ENCODE measurements at places on chromosomes 6 and 20.

- DNase-seq: no peak
Measured at GRCh38 chr20:49674383-49675352, 39.0 kb downstream of the B4GALT5 start.

GRCh38 chr6:113967777-113968176 lies 3.2 kb downstream of the HDAC2 start:
- DNase-seq: no peak

DNA sequence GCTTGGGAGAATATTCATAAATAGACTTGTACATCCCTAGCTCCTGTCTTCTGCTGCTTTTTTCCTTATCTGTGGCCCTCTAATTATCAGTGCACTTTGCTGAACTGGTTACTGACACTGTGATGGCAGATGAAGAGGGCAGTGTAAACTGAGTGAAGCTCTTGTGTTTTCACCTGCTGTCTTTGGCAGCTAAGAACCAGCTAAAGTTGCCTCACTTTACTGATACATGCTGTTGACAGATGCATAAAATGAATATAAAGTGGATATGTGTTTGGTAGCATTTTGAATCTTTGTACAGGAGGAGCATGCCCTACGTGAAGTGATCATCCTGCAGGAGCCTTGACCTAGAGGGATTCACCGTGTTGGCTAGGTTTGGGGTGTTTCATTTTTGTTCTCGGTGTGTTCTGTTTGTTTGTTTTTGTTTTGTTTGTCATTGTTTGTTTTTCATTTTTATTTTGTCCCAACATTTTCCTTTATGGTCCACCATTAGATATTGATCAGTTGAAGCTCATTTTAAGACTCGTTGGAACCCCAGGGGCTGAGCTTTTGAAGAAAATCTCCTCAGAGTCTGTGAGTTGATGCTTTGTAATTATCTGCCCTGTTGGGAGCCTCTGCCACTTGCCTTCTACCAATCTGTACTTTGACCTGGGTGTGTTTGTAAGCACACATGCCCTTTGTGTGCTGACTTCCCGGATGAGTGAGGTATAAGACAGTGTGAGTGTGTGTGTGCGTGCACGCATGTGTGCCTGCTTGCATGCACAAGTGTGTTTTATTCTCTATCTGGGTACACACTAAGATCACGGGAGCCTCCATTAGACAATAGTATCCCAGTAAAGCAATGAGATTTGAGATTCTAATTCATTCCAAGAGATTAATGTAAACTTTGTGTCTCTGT lies 34.6 kb upstream of the MAPK13 start:
- no peak for DNase-seq

- DNase-seq: no peak
Measured at GRCh38 chr20:57476084-57476526, 48.8 kb downstream of the CTCFL start.

- no peak for DNase-seq
Measured at GRCh38 chr6:16240589-16241320, 2.4 kb downstream of the GMPR start.

- no peak for DNase-seq
Measured at GRCh38 chr6:127277878-127278843, 11.5 kb downstream of the RNF146 start.

- peak; percentile 41 for DNase-seq
Measured at GRCh38 chr6:166515072-166515810, 71.2 kb downstream of the RAMACL start.

GRCh38 chr6:147707524-147707923 lies 199.0 kb downstream of the SAMD5 start:
- no peak for DNase-seq

DNA sequence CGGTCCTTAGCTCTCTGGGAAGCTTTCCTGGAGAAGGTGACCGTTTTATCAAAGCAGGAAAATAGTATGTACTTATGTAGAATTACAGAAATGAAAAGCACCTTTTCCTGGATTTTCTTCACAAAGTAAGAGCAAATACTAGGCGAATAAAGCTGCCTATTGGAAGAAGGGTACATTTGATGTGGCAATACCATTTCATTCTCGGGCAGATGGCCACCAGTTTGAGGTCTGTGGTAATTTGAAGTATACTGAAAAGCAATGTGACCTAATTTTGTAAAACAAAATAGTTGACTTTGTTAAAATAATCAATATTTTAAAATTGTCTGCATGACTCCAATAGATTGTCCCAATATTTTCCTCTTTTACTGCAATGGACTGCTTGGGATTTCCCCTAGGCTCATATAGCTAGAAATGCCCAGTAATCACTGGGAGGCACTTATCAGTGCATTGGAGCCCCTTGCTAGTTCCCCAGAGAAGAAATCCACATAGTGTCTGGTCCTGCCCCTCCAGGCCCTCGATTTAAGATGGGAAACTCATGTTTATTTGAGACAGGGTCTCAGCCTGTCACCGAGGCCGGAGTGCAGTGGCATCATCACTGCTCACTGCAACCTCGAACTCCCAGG lies 7.4 kb upstream of the UTRN start:
- no peak for DNase-seq

DNA sequence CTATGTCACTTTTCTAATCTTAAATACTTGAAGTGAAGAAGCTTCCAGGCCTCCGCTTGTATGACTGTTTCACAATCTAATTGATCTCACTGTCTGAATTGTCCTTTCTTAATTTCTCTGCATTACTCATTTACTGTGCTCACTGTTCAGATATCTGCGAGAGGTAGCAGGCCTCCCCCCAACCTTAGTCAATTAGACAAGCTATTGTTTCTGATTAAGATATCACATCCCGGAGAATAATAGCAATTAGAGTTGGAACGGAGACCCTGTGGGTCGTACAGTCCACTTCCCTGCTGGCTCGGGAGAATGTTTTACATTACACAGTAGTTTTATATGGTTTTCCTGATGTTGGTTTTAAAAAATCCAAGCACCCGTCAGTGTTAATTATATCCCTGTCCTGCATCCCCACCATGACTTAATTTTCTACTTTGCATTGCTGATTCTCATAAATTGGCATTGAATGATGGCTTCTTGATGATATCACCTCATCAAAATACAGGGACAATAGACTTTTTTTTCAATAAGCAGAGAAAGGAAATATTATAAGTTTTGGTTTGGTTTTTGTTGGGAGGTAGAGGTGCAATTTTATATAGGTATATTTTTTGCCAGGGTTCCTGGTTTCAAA lies 178.7 kb upstream of the TSHZ2 start:
- DNase-seq: no peak

DNA sequence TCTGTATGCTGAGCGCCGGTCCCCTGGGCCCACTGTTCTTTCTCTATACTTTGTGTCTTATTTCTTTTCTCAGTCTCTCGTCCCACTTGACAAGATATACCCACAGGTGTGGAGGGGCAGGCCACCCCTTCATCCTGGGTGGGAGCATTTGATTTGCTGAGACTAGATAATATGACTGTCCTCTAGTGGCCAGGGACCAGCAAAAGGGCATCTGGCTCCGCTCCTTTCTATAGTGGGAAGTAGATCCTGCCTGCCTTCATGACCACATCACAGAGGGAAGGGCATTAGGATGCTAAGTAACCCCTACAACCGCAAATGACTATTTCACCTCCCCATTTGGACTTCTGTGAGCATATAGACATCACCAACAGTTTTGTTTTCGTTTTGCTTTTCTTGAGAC lies 64.5 kb downstream of the TRMT6 start:
- no peak for DNase-seq

- no peak for DNase-seq
Measured at GRCh38 chr6:3762359-3762758, 10.8 kb upstream of the PXDC1 start.

DNA sequence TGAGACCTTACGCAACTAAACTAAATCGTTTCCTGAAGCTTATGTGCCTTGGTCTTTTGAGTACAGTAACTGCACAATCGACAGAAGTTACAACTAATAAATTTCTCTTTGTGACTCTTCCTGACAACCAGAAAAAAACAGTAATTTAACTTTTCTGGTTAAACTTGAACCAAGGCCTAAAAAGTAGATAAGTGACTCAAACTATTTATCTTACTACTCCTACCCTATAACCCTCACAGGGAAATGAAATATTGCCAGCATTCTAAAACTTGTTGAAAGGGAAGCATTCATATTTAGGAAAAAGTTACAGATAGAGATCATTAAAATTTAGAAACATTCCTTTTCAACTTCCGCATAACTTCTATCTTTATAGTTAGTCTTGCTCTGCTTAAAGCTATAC lies 1034.4 kb downstream of the EYS start:
- DNase-seq: no peak

GRCh38 chr6:39908838-39909583 lies 25.3 kb downstream of the MOCS1 start:
- no peak for DNase-seq

DNA sequence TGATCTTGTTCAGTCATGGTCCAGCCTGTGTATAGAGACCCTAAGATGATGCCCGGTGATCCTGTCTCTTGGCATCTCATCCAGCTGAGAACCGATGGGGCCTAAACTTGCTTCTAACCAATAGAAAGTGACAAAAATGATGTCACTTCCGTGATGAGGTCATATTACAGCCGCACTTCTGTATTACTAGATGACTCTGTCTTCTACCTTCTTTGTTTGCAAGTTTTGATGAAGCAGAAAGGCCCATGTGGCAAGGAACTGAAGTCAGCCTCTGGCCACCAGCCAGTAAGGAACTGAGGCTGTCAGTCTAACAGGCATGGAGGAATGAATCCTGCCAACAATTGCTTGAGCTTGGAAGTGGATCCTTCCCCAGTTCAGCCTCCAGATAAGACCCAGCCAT lies 32.8 kb upstream of the HLA-C start:
- no peak for DNase-seq

- no peak for DNase-seq
Measured at GRCh38 chr20:11112832-11113231, 439.0 kb upstream of the JAG1 start.

GRCh38 chr6:24606200-24606930 lies 39.6 kb downstream of the KIAA0319 start:
- DNase-seq: no peak

DNA sequence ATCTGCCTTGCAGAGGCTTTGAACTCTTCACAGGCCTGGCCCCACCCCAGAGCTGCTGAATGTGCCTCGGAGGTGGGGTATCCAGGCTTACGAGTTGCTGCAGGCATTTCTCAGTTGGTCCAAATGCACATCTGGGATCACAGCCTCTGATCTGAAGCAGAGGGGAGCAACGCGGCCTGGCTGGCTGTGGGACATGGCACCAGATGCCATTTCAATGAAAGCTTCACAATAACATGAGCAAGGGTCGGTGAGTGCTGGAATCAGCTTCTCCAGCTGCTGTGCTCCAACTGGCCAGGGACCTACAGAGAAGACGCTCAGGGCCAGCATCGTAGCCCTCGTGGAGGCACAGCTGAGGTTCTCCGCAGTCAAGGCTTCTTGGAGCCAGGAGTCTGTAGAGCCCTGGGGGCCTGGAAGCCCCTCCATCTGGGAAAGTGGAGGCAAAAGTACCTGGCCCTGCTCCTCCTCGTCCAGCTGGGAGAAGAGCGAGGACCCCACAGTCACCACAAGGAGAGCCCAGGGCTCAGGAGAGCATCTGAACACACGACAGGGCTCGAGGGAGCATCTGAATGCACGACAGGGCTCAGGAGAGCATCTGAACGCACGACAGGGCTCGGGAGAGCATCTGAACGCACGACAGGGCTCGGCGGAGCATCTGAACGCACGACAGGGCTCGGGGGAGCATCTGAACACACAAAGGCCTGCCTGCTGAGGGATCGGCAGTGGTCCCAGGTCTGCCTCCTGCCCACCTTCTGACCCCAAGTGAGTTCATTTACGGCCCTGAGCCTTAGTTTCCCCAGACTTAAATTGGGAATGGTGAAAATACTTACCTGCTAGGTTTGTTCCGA lies 165.2 kb downstream of the DLL1 start:
- peak; percentile 4 for DNase-seq

DNA sequence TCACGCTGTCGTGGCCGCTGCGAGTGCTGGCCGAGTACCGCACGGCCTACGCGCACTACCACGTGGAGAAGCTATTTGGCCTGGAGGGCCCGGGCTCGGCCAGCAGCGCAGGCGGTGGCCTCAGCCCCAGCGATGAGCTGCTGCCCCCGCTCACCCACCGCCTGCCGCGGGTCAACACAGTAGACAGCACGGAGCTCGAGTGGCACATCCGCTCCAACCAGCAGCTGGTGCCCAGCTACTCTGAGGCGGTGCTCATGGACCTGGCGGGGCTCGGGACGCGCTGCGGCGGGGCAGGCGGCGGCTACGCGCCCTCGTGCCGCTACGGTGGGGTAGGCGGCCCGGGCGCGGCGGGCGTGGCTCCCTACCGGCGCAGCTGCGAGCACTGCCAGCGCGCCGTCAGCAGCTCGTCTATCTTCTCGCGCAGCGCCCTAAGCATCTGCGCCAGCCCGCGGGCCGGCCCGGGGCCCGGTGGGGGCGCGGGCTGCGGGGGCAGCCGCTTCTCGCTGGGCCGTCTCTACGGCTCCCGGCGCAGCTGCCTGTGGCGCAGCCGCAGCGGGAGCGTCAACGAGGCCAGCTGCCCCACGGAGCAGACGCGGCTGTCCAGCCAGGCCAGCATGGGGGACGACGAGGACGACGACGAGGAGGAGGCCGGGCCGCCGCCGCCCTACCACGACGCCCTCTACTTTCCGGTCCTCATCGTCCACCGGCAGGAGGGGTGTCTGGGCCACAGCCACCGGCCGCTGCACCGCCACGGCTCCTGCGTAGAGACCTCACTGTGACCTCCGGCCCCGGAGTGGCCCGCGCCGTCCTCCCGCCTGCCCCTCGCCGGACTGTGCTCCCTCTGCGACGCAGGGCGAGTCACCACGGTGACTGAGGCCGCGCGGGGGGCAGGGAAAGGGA lies 5.7 kb downstream of the TMEM151B start:
- no peak for DNase-seq

DNA sequence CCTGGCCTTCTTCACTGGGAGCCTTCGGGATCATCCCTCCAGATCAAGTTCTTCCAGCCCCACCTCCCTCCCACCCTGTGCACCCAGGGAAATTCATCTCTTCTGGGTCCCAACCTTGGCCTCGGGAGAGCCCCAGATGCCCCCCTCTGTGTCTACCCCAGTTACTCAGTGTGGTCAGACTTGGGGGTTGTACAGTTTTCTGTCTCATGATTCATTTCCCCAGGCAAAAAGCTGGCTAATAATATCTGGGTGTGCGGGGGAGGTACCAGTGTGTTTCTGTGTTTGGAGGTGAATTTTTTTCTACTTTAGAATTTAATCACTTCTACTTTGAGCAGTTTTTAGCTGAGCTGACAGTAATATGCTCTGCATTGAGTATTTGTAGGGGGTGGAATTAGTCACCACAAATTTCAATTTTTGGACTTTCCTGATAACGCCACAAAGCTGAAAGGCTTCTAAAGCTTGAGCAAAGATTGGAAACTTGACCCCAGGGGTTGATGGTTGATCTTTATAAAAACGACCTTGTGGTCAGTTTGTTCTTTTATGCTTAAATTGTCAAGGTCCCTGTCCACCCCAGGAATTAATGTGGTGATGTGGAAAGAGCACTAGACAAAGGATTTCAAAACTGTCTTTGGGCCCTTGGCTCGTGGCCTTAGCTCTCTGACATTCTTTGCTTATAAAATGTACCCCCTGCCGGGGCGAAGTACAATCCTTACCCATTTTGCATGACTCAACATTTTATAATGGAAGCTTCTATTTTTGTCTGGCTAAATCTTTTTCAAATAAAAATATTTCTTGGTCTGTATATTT lies 284.7 kb upstream of the TAB2 start:
- no peak for DNase-seq

- DNase-seq: peak; percentile 58
Measured at GRCh38 chr6:10759312-10759839, 11.8 kb downstream of the TMEM14B start.
